Kidney glomerular epithelial cell (primary cell): ENCODE measurements at places on chromosomes 12 and 14.

DNA sequence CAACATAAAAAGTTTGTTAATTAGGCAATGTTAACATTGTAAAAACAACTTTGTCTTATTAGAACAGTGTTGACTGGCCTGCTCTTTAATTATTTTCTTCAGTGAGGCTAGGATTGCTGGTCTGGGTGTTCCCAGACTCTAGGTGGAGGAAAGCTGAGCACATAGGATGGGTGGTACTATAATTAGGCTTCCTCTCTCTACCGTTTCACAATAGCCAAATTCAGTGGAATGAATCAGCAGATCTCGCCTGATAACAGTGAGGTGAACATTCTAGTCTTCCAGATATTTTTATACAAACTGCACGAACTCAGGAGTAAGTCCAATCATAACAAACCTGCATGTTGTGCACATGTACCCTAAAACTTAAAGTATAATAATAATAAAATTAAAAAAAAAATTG, 11.9 kb downstream of the PTGDR start:
- DNase-seq: no peak

DNA sequence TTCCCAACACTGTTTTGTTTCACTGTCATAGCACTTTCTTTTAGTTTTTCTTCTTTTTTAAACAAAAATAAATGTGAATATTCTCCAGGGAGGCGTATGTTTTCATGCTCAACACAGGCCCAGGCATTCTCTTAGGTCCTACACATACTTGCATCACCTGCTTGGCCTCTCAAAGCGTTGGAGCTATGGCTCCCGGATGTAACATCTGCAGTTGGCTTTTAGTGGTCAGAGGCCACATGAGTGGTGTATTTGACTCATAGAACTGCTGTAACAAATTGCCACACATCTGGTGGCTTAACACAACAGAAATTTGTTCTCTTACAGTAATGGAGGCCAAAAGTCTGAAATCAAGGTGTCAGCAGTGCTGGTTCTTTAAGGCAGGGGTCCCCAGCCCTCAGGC, 44.6 kb upstream of the VRK1 start:
- DNase-seq: no peak

DNA sequence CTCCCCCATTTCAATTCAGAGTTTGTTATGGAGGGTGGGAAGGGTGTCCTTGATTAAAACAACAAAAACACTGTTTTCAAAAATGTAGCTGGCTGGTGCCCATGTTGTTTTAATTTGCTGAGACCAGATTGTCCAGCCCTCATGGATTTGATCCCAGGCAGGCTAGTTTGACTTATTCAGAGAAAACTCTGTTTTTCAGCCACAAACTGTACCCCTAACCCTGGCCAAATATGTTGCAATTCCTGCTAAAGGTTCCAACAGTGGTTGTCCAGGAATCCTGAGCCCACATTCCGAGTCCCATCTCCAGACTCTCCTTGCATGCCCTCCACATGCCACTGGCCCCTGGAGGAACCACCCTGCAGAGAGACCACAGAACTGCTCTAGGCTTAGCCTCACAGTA, 36.0 kb downstream of the MAP1LC3B2 start:
- no peak for DNase-seq

DNA sequence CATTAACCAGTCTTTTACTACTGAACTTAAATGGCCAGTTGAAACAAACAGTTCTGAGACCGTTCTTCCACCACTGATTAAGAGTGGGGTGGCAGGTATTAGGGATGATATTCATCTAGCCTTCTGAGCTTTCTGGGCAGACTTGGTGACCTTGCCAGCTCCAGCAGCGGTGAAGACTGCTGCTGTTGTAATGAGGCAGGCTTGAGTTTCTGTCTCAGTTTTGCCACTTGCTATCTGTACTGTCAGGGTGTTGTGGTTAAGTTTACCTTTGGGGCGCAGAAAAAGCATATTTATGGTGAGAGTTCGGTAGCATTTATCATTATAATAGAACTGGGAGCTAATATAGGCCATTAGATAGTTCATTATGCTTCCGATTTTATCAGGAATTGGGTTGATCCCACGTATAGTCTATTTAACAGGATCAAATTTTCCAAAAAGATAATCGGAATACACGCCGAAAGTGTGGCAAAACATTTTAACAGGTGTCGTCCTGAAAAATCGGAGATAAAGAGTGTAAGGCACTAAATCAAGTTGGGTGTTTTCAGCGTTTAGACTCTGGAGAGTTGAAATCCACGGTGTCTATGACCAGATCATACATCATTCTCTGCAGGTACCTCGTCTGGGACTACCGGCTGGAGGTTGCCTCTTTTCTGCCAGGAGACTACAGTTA, 688 bp upstream of the NECAP1 start:
- DNase-seq: peak; percentile 31

- DNase-seq: peak; percentile 48
Observed at GRCh38 chr12:53221203-53222080, 10.6 kb downstream of the RARG start.

DNA sequence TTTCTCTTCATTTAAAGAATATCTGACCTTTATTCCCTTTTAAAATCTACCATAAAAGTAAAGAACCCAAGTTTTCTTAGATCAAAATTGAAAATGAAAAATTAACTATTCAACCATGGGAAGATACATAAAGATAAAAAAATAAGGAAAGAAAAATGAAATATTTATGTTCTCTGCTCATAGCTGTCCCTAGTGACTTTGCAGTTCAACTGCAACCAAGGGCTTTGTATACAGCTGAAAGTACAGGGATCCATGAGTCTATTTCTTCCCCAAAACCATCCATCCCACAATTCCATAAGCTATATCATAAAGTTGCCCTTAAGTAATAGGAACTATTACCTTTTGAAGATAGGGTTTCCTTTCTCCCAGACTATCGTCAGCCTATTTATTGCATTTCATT, 113.1 kb downstream of the ITPR2 start:
- no peak for DNase-seq

- no peak for DNase-seq
Observed at GRCh38 chr12:110592078-110592477, 9.0 kb upstream of the PPTC7 start.

DNA sequence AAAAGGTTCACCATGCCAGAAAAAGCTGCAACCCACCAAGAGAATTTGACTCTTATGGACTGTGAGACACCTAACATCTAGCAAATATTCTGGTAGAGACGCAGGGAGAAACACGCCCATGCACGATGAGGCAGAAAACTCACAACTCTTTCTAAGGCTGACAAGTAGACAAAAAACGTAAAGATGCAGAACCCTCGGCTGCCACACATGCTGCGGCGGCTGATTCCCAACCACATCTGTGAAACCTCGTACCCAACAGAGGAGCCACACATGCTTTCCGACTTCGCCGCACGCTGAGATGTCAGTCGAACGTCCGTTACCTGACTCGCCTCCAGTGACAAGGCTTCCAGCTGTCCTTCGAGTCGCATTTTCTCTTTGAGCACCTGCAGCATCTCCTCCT, 21.8 kb downstream of the GOLGA3 start:
- no peak for DNase-seq

GRCh38 chr12:18432206-18432605, 170.9 kb downstream of the PIK3C2G start:
- no peak for DNase-seq

DNA sequence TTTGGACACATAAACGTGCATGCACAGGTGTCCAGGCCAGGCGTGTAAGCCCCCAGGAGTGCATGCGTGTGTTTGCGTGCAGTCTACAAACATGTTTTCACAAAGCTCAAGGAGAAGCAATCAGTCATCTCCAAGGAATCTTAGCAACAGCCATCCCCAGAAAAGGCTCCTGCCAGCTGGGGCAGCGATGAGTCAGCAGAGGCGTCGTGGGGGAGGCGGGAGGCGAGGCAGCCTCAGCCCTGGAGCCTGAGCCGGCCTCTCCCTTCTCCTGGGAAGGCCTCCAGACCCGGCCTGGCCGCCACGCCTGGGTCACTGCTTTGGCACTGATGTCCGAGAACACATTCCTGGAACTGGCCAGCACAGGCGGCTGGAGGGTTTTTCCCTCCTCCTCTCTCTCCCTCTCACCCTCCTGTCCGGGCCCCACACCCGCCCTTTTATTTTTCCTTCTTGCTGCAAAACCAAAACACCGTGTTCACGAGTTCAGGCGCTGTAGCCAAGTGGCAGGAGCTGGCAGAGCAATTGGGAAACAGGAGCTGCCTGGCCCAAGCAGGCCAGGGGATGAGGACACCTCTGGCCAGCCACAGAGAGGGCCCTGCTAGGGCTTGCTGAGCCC, 92.7 kb downstream of the LRRC74A start:
- DNase-seq: peak; percentile 91

- no peak for DNase-seq
Observed at GRCh38 chr14:24958271-24958670, 91.7 kb downstream of the STXBP6 start.

DNA sequence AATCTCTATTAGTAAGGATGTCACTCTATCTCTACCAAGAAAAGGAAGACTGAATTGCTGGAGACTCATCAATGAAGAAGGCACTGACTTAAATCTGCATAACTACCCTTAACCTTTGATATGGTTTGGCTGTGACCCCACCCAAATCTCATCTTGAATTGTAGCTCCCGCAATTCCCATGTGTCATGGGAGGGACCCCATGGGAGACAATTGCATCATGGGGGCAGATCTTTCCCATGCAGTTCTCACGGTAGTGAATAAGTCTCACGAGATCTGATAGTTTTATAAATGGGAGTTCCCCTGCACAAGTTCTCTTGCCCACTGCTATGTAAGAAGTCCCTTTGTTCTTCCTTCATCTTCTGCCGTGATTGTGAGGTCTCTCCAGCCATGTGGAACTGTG, 73.4 kb upstream of the PPM1H start:
- DNase-seq: no peak

DNA sequence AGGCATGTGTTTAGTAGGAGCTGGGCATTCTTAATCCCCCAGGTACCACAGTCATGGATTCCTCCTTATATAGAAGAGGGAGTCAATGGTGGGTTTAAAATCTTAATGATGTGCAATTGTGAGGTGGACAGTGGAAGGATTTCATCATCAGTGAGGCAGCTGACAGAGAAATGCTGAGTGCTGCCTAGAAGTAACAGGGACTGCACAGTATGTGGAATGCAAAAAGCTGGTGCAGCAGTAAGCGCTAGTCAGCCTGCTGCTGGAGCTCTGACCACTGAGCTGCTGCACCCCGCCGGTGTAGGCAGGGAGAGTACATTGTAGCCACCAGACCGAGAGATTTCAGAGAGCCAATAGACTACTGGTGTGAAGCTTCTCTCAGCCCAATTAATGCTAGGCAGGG, 80.5 kb upstream of the DACT1 start:
- no peak for DNase-seq

GRCh38 chr12:98814254-98814653, 169.2 kb downstream of the APAF1 start:
- DNase-seq: no peak

DNA sequence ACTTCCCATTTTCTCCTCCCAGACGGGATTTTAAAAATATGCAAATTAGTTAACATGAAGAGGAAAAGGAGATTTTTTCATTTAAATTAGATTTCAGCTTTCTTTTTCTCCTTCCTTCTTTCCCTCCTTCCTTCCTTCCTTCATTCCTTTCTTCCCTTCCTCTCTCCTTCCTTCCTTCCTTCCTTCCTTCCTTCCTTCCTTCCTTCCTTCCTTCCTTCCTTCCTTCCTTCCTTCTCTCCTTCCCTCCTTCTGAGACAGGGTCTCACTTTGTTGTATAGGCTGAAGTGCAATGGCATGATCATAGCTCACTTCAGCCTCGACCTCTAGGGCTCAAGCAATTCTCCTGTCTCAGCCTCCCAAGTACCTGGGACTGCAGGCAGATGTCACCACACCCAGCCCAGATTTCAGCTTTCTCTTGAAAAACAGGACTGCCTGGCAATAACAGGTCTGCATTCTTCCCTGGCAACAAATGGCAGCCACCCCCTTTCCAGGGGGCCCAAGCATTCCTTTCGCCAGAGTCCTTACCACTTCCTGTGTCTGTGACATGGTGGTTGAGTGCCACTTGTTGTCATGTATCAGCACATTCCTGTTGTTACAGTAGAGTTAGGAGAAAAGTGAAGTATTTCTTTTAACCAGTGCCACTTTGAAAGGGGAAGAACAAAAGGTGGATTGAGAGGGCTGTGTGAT, 119.1 kb downstream of the PTPN11 start:
- peak; percentile 25 for DNase-seq

- no peak for DNase-seq
Observed at GRCh38 chr14:54804538-54805041, 98.0 kb downstream of the GCH1 start.

DNA sequence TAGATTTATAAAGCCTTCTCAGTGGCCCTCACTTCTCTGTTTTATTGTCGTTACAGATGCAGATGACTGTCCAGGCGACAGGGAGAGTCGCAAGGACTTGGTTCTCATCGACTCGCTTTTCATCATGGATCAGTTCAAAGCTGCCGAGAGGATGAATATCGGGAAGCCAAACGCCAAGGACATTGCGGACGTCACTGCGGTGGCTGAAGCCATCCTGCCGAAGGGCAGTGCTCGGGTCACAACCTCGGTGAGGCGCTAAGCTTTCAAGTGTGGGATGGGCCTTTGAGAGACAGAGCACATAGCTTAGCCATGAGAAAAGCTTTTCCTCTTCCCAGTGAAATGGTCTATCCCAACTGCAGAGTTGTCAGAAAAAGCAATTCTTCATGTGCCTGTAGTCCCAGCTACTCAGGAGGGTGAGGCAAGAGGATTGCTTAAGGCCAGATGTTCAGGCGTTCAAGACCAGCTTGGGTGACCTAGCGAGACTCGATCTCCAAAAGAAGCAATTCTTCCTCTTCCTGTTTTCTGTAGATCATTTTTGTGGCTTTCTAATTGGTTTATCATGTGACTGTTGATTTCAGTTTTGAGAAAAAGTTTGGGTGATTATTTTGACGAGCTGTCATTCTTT, 56.4 kb downstream of the EP400 start:
- DNase-seq: no peak

DNA sequence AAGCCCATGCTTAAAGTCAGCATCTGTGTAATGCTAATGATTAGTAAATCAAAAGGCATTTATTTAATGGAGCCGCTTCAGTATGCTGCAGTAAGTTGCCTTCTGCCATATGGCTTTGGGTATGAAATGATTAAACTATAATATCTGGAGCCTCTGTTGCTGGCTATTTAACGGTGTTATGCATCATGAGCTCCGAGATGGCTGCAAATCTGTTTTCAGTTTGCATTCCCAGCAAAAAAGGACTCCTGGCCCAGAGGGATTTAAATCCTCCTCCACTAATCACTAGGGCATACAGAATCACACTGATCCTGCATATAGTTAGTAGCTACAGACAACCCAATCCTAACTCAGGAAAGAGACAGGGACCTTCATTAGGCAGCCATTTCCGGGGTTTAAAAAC, 171.5 kb upstream of the EEA1 start:
- no peak for DNase-seq

DNA sequence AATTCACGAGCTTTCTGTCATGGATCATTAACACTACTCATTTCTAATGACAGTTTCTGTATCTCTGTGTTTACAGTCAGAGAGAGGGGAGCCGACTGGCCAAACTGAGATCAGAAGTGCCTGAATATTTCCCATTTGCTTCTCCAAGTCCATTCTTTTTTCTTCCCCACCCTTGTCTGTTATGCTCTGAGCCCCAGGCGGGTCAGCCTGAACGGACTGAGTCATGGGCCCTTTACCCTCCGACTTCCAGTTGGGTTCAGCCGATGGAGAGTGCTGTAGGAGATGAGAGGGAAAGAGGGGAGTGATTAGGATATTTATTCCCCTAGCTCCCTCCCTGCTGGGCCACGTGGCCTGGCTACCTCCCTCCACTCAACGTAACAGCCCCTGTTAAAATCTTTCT, 104.7 kb downstream of the PAH start:
- no peak for DNase-seq

GRCh38 chr14:63685401-63685800, 42.5 kb downstream of the SGPP1 start:
- DNase-seq: no peak
